ENCODE measurements at places on chromosomes 5 and 9.

DNA sequence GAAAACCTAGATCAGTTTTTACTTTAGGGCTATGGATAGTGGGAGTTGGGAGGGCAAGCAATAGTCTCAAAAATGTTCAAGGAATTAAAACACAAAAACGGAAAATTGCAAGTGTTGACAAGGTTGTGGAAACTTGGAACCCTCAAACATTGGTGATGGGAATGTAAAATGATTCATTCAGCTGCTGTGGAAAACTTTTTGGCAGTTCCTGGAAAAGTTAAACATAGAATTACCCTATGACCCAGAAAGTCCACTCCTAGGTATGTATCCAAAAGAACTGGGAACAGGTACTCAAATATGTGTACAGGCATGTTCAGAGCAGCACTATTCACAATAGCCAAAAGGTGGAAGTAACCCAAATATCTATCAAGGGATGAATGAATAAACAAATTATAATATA is 1.2 kb upstream of the MSANTD3 start:
- no peak for DNase-seq

DNA sequence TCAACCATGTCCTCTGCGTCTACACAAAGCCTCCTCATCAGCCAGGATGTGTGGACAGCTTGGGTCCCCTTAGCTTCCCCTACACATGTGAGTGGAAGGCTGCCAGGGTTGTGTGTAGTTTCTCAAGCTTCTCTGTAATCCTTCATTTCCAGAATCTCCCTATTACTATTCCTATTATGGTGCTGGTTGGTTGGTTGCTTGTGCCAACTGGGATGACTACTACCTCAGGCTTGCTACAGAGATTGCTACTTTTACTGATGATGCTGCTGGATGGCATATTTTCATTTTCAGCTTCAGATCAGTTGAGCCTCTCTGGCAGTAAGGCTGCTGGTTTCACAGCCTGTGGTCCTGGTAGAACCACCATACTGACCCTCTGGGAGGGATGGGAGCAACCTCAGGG is 39.9 kb downstream of the ATG10 start:
- DNase-seq: no peak

DNA sequence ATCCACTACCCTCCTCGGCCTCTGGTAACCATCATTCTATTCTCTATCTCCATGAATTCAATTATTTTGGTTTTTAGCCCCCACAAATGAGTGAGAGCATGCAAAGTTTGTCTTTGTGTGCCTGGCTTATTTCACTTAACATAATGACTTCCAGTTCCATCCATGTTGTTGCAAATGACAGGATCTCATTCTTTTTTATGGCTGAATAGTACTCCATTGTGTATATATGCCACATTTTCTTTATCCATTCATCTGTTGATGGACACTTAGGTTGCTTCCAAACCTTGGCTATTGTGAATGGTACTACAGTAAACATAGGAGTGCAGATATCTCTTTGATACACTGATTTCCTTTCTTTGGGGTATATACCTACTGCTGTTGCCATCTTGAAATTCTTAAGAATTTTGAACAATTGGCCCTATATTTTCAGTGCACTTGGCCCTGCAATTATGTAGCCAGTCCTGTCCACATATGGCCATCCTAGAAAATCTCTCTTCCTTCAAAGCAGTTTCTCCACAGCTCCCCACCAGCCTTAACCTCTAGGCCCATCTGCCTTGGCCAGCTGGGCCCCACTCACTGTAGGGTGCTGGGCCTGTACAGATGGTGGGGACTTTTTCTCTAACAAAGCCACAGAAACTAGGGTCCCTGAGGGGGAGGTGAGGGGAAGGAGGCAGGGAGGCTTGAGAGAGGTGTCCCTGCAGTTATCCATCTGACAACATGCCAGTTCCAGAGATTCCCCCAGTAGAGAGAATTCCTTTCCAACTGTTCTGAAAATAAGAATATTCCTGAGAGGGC is 81.9 kb upstream of the LHFPL2 start:
- no peak for DNase-seq

GRCh38 chr9:1722404-1722803 is 292.7 kb upstream of the SMARCA2 start:
- no peak for DNase-seq

- no peak for DNase-seq
Observed at GRCh38 chr9:72882117-72882775, 70.6 kb downstream of the ALDH1A1 start.

DNA sequence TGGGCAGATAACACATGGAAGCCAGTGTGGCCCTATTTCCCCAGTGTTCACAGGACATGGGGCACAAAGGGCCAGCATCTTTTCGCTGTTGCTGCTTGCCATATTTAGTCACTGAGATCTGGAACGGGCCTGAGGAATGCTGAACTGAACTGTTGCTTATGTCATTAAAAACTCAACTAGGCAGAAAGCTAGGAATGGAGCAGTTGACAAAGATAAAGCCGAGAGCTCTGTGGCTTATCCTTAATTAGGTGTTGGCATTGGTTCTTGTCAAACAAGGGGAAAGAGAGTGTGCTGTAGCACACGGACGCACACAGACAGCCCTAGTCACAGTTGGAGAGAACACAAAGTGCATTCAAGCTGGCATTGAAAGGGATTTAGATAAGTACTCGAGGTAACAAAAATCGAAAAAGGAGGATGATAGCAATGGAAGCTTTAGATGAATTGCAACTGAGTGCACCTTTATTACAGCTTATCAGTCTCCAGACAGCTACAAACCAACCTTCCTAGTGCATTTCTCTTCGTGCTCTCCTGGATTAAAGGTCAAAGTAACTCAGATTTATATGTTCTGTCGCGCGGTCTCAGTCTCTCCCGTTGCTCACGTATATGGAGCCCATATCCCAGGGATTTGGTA is 450.2 kb upstream of the ZNF608 start:
- no peak for DNase-seq

- no peak for DNase-seq
Observed at GRCh38 chr5:76715736-76716455, at the start of gene F2R. Gene F2R (plus strand): TSS chr5:76716126. CDS start chr5:76716308, 182 bp downstream.

DNA sequence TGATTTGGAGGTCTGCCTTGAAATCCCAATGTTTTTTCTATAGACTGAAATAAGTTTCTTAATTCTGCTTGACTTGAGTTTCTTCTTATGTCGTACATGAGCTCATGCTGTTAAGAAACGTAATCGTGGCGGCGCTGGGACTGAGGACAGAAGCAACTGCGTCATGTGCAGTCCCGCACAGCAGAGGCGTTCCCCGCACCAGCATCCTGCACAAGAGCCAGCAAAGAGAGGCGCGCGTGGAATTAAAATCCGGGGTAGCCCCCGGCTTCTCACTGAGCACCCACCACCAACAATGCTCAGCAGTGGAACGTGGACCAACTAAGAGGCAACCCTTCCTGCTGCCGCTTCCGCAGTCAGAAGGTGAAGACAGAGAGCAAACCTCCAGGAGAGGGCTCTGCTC is 496.2 kb upstream of the ADAMTS16 start:
- no peak for DNase-seq

GRCh38 chr9:105396441-105396840 is 51.4 kb upstream of the FSD1L start:
- DNase-seq: no peak

GRCh38 chr5:54254482-54255198 is 55.7 kb downstream of the ARL15 start:
- DNase-seq: no peak

DNA sequence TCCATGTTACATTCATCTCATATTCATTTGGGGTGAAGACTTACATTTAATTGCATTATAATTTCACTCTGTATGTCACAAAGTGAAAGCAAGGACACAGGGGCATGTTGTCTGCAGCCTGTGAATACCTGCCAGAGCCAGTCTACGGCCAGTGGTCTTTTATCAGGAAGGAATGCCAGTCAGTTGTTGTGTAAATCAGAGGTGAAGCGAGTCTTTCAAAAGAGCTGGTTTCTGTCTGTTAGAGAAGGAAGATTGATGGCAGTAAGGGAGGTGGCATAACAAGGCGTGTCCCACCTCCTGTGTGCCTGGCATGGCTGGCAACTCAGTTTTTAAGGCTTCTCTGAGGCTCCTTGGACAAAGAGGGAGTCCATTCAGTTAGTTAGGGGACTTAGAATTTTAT is 18.1 kb upstream of the SYK start:
- no peak for DNase-seq

GRCh38 chr9:91516081-91516480 is 92.4 kb upstream of the NFIL3 start:
- no peak for DNase-seq

DNA sequence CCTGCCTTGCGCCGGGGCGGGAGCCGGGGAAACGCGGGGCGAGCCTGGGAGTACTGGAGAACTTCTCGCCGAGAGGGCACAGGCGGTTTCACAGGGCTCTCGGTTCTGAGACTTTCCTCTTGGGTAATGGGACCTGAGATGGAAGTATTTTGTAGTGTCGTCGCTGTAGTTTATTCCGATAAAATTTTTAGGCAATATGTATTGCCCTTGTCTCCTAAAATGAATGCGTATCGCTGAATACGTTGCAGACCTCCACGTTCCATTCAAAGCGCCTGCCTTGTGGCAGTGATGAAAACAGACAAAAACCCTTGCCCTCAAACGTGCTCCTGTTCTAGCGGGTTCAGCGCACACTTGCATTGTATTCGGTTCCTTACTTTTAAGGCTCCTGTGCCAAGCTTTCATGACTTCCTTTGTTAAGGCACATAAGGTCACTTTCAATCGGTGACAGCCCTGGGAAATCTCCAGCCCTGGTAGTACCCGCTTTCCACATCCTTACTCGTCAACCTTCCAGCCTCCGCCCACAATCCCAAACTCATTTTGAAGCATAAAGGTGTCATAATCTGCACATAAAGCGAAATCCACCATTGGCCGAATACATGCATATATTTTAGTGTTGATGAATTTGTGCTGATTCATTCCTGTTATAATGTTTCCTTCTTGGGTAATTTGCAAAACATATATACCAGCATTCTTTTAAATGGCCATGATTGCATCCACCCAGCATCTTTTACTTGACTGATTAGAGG is 694 bp downstream of the RMI1 start:
- DNase-seq: no peak

GRCh38 chr5:17316970-17317459 is 99.6 kb downstream of the BASP1 start:
- DNase-seq: no peak

DNA sequence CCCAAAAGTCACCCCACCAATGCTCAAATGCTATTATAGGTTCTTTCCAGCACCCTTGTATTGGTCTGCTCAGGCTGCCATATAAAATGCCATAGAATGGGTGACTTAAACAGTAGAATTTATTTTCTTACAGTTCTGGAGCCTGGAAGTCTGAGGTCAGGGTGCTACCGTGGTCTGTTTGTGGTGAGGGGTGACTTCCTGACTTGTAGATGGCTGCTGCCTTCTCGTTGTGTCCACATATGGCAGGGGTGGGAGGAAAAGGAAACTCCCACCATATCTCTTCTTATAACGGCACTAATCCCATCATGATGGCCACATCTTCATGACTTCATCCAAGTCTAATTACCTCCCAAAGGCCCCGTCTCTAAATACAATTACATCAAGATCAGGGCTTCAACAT is 257.8 kb upstream of the TARS1 start:
- no peak for DNase-seq

DNA sequence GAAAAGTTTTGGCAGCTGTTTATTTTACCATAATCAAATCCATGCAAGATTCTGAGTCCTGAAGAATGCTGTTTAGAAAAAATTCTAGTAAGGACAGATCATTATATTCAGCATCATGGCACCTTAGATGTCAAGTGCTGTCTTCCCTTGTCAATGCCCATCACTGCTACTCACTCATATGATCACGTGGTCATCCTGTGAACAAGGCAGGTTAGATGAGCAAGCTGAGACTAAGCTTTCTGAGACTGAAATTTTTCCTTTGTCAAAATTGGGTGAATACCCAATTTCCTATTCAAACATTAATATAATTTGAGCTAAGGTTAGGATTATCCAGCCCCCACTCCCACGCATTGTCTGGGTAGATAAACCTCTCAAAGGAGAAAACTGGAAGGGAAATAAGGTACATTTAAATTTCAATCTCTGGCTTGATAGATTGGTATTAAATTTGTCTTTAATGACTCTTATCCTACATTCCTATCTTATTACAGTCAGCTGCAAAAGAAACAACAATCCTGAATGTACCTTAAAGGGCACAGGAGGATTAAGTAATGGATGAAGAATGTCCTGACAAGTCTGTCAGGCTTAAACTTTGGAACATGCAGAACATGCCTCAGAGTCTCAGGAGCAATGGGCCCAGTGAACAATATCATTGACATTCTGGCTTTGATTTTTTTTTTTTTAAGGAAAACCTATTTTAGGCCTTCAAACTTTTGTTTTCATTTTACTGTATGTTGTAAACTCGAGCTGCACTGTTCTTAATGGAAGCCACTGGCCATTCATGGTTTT is 148.7 kb upstream of the RANBP3L start:
- DNase-seq: no peak
